ENCODE measurements at places on chromosomes 7 and 10. TPM values are rescaled to one million over a fixed set of nuclear protein-coding genes. Genes with fewer than 3 reads are reported as not detected.

- DNase-seq: no peak
These were observed 227.4 kb upstream of the KAT6B start for GRCh38 chr10:74598891-74599566.

- no peak for DNase-seq
These were observed 41.9 kb upstream of the ACSL5 start for GRCh38 chr10:112332022-112332421.

GPNMB gene
- total RNA-seq: not detected

GRCh38 chr7:53191191-53191695 is 155.8 kb downstream of the POM121L12 start:
- no peak for DNase-seq

DNA sequence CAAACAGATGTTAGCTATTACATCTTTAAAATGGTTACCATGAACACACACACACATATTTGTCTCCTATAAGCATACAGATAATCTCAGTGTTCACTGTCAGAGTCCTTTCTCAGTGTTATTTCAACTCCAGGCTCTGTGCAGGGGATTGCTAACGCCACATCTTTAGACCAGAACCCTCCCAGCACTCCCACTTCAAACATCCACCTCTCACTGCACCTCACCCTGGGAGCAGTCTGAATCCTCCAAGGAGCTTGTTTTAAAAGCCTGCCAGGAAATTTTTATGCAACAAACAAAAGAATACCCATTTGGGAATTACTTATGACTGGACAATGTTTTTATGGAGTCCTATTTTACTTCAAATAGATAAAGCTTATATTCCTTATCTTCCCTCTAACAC is 107.4 kb downstream of the PARD3 start:
- no peak for DNase-seq

DNA sequence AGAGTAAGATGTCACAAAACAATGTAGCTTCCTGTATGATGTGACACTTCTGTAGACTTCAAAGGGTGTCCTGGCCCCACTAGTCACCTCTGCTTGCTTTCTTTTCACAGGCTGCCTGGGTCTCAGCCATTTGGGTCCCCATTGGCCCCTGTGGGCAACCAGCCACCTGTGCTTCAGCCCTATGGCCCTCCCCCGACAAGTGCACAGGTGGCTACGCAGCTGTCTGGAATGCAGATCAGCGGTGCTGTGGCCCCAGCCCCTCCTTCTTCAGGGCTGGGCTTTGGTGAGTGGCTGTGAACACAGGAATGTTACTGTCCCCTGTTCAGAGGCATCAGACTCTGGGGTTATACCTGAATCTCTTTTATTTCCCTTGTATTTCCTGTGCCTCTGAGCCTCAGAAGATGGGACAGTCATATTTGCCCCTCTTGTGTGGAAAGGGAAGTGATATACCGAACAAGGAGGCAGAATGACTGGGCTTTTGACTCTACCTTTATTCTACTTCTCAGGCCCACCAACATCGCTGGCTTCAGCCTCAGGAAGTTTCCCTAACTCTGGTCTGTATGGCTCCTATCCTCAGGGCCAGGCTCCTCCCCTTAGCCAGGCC is 15.4 kb downstream of the SEC24C start:
- peak; percentile 48 for DNase-seq

DNA sequence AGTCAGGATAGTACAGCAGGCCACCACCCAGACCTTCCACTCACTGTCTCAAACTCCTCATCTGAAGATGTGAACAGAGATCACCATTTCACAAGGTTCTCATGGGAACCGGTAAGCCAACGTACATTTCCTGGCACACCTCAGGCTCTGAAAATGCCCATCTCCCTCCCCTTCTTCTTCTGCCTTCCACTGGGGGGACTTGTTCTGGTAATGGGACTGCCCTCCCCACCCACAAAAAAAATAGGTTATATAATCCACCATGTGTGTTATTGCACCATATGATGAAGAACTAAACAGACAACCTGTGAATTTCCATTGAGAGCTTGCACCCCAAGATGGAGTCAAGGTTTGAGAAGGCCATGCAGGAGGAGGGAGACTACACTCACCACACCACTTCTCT is 42.1 kb upstream of the IKZF1 start:
- DNase-seq: no peak

DNA sequence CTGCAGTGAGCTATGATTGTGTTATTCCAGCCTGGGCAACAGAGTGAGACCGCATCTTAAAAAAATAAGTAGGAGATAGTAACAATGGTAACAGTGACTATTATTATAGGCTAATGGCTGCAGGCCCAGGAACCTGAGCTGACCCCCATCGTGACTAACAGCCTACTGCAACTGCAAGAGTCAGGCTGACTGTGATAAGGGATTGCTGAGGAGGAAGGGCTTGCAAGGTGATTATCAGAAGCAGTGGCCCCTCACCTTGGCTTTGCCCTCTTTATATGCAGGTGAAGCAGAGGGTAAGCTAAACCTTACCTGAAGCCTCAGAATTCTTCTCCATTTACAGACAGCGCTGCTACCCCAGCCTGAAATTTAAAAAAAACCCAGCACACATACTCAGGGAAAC is 83.9 kb upstream of the SDK1 start:
- no peak for DNase-seq

GRCh38 chr7:80324032-80324431 is 187.8 kb downstream of the GNAT3 start:
- DNase-seq: no peak

DNA sequence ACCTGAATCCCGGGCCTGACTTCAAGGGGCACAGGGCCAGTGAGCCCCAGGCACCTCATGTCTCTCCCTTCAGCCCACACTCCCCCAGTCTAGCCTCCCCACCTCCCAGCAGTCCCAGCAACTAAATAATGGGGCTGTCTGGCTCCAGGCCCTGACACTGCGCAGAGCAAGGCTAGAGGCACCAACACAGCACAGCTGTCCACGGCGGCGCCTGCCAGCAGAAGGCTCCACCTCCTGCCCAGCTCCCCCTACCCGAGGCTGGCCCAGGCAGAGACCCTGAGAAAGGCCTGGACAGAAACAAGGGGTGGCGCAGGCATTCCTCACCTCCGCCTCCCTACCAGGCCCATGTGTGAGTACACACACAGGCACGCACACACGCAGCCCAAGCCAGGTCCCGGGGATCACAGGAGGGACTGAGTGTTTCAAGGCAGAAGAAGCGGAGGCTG is 6.1 kb downstream of the KCNH2 start:
- no peak for DNase-seq

RNF32 gene
- 2.2 TPM for total RNA-seq

GRCh38 chr7:121294448-121294992 is 34.3 kb upstream of the WNT16 start:
- no peak for DNase-seq

SHTN1 gene
- 0.40 TPM for total RNA-seq

ZKSCAN1 gene
- 66.0 TPM for total RNA-seq

GRCh38 chr7:68309271-68309670 is 1289.0 kb upstream of the AUTS2 start:
- DNase-seq: no peak

GRCh38 chr7:112908086-112908485 is 117.9 kb upstream of the TMEM168 start:
- DNase-seq: no peak

PLXNA4 gene
- total RNA-seq: 23.3 TPM

CCDC201 gene
- total RNA-seq: not detected

DNA sequence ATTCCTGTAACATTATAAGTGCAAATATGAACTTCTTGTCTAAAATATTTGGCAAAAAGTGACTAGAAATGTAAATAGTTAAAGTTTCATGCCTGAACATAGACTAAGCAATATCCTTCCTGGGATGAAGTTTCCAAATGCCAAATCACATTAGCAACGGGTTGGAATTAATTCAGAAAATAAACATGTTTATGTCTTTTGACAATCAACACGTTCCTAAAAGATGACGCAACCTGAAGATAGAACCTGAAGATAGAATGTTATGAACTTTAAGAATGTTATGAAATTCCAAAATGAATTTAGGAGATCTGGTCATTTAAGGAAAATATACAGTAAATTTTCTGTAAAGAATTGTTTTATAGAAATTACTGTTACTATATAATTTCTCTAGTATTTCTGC is 9.2 kb downstream of the LAMB4 start:
- DNase-seq: no peak

DNA sequence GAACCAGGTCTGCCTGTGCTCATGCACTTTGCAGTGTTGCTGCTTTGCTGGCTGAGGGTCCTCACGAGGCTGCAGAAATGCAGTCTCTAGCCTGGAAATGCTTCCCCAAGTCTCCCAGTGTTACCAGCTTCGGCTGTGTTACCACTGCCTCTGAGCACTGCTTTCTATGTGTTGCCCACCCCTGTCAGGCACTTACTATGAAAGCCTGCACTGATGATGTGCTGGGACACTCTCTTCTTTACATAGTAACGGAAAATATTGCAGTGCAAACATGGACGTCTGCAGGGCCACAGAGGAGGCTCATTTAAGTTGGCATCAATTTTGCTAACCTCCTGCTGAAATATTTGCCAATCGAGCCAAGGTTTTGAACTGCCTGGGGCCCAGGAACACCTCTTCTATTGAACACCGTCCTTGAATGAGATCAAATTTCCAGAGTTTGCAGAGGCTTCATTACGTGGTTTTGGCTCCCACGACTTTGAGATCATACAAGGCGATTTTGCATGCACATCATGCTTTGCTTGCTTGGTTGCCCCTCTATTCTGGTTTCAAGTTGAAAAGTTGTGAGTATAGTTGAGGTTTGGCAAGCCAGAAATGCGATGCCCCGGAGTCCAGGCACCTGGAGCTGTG is 404.7 kb upstream of the PODXL start:
- no peak for DNase-seq

All from activated CD4-positive, alpha-beta T cell treated with anti-CD3 and anti-CD28 coated beads, Interleukin-2, amount 10 ng/mL, durations not matched to agents 7 days and 5 days (primary cell).